ENCODE measurements at places on chromosomes 5 and 9.

- no peak for DNase-seq
Observed at GRCh38 chr9:88420227-88420626, 32.0 kb downstream of the SPIN1 start.

DNA sequence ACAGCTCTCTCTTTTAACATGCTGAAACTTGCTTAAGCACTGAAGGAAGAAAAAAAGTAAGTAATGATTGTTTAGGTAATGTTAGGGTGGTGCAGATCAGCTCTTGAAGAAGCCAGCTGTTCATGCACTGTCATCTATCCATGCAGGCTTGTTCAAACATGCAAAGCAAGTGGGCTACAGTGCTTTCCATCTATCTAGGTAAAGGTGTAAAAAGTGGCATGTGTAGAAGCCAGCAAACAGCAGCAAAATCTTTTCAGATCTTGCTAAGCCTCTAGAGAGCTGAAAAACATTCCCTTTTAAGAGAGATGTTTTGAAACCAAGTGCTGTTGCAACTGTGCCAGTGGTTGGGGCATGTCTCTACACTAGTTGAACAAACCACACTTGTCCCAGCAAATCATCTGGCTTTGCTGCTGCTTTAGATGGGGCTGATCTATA lies 214.4 kb downstream of the EFNA5 start:
- no peak for DNase-seq

GRCh38 chr9:134175291-134175807 lies 11.0 kb upstream of the RNU6ATAC start:
- DNase-seq: no peak

GRCh38 chr5:63263411-63263810 lies 684.8 kb downstream of the LRRC70 start:
- DNase-seq: peak; percentile 84

DNA sequence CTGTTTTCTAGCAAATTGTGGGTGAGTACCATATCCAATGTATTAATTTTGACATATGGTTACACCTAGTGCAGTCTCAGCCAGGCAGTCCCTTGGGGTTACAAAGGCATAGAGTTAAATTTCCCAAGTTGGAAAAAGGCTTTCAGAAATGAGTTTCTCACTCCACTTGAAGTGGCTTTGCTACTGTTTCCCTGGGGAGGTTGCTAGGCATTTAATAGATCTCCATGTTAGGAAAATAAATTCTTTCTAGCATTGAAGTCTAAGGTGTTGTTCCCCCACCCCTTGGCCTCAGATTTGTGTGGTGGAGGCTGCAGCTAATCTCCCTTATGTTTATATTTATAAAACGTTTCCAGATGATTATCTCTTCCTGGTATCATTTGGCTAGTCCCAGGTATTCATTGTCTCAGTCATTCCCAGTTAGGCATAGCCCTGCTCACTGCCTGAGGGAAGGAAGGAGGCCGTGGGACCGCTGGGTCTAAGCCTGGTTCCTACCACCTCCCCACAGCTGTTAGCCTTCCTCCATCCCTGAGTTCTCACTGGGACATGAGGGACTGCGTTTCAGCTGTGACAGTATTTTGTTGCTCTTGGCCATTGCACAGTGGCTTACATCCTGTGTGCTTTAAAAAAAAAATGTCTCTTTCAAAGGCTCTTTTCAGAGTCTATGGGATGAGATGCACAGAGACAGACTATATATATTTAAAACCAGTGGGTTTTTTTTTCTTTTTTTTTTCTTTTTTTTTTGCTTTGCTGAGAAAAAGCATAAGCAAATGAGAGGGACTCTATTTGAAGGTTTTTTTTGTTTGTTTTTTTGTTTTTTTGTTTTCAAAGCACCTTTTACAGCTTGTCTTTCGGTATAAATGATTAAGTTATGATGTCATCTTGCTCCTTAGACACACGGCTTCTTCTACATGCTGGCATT lies 121.5 kb downstream of the MAST4 start:
- no peak for DNase-seq

DNA sequence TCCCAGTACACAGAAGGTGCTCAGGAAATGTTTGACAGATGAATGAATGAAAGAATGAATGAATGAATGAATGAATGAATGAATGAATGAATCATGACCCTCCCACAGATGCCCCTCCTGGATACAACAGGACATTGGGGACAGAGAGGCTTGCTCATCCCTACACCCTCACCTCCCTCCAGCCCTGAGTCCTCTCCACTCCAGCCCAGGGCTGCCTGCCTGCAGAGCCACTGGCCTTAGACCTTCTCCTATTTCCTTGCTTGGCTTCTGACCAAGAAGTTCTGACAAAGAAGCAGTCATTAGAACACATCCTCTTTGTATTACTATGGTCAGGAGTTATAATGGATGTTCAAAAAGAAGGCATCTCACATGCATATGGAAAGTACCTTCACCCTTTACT lies 240.7 kb upstream of the DAPK1 start:
- no peak for DNase-seq

All from fibroblast of the conjunctiva (primary cell).